ENCODE measurements at places on chromosomes 16 and 17.

DNA sequence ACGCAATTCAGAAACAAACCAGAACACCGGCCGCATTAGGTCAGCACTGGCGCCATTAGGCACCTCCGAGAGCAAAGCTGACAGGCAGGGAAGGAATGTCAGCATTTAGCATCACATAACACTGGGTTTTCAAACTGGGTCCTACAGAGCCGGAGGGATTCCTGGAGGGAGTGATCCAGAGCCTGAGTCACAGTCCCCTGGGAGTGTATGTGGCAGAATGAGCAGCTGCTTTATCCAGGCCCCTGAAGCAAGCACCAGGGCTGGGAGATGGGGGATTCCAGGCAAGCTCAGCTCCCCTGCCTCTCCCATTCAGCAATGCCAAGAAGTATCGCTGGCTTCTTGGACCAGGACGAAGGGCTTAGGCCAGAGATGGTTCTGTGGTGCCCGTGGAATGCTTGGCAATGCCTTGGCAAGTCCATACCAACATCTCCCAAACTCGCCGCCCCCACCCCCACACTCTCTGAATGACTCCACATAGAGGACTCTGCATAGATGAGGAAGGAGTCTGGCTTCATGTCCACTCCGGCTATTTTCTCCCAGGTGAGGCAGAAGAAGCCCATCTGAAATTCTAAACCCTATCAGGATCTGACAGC, 20.4 kb downstream of the GAS7 start:
- no peak overlapping the region for H3K27ac ChIP-seq
- H3K4me1 ChIP-seq: peaks cover 30% of the 10 kb centered on the region
- no peak for DNase-seq

DNA sequence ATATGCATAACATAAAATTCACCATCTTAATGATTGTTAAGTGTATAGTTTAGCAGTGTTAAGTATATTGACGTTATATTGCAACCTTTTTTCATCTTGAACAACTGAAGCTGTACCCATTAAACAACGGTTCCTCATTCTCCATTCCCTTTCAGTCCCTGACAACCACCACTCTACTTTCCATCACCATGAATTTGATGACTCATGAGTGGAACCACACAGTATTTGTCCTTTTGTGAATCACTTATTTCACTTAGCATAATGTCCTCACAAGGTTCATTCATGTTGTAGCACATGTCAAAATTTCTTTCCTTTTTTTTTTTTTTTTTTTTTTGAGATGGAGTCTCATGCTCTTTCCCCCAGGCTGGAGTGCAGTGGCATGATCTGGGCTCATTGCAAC, 46.0 kb downstream of the HOXB1 start:
- H3K27ac ChIP-seq: no peak overlapping the region
- H3K4me1 ChIP-seq: no peaks in the 10 kb centered on the region
- no peak for DNase-seq
- H3K36me3 ChIP-seq: no peaks in the 10 kb centered on the region

DNA sequence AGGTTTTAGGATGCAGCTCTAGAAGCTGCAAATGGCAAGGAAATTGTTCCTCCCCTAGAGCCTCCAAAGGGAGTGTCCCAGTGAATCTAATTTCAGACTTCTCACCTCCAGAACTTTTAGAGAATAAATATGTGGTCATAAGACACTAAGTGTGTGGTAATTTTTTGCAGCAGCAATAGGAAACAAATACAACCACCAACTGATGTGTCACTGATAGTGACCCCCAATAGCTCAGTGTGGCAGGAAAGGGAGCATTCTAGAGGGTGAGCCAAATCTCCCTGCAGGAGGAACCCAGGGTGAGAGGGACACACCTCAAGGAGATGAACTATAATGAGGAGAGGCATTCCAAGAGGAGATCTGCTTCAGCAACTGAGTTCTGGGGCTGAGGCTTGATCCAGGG, 4.1 kb downstream of the CCL4L2 start:
- H3K4me1 ChIP-seq: peaks cover 67% of the 10 kb centered on the region
- no peak for DNase-seq
- H3K4me3 ChIP-seq: peak overlapping the region; percentile 16
- peaks cover 5% of the 10 kb centered on the region for H3K36me3 ChIP-seq

DNA sequence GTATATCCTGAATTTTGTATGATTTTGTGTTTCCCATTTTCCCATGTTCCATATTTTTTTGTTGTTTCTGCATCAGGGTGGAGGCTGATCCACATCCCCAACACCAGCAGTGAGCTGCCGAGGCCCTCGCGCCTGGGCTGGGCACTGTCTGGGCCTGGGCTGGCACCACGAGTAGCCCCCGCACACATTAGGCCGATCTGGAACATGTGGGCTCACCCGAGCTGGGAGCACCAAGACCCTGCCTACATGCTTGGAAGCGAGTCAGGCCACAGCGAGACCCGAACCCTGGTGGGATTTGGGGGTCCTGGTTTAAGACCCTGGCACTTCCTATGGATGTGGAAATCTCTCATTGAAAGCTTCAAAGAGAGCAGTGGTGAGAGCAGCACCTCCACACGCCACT, 8.5 kb downstream of the KCTD5 start:
- no peaks in the 10 kb centered on the region for H3K27me3 ChIP-seq
- H3K36me3 ChIP-seq: no peaks in the 10 kb centered on the region
- DNase-seq: no peak
- H3K27ac ChIP-seq: no peak overlapping the region
- H3K4me3 ChIP-seq: peak overlapping the region; percentile 36

DNA sequence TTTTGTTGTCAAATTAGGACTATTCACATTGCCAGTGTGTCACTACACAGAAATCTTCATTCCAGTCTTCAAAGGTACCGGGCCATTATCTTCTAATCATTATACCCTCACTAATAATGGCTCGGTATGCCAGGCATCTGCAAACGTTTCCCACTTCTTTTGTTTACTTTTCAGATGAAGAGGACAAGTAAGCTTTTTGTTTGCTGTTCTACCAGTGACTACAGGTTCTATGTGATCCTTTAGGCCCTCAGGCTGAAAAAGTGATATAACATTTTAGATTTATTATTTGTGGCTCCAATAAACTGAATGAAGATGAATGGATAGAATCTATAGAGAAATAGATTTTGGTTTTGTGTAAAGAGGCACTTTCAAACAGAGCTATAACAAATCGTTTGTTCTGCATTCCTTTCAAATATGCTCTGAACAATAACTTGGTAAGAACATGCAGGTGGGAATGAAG, 403 bp upstream of the KRTAP3-1 start:
- no peaks in the 10 kb centered on the region for H3K36me3 ChIP-seq
- no peak overlapping the region for H3K4me3 ChIP-seq
- no peak overlapping the region for H3K27ac ChIP-seq
- peaks cover 6% of the 10 kb centered on the region for H3K27me3 ChIP-seq
- no peak for DNase-seq

DNA sequence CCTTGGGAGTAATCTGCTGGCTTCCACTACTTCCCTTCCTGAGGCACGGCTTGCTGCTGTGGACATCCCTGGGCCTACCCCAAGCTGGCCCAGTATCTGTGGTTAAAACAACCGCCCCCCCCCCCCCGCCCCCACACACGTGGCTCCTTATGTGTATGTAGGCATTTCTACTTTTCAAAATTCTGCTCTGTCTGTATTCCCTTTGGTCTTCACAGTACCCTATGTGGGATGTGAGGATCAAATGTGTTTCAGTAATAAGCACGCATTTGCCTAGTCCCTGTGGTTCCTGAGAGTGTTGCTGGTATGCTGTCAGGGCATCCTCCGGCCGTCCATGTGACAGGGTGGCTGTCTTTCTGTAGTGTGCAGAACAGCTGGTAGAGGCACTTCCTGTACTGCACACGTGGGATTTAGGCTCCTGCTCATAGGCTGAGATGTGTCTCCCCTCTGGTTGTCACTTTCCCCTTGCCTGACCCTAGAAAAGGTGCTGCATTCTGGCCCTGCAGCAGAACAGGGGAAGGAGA, 2.2 kb downstream of the NT5M start:
- peak overlapping the region; percentile 77 for H3K4me3 ChIP-seq
- no peak for DNase-seq
- H3K4me1 ChIP-seq: peaks cover 24% of the 10 kb centered on the region
- peak overlapping the region; percentile 80 for H3K27ac ChIP-seq
- peaks cover under 1% of the 10 kb centered on the region for H3K27me3 ChIP-seq

GRCh38 chr17:62778990-62779681, 29.0 kb downstream of the MARCHF10 start:
- H3K27me3 ChIP-seq: peaks cover 48% of the 10 kb centered on the region
- no peaks in the 10 kb centered on the region for H3K4me1 ChIP-seq
- H3K4me3 ChIP-seq: no peak overlapping the region

DNA sequence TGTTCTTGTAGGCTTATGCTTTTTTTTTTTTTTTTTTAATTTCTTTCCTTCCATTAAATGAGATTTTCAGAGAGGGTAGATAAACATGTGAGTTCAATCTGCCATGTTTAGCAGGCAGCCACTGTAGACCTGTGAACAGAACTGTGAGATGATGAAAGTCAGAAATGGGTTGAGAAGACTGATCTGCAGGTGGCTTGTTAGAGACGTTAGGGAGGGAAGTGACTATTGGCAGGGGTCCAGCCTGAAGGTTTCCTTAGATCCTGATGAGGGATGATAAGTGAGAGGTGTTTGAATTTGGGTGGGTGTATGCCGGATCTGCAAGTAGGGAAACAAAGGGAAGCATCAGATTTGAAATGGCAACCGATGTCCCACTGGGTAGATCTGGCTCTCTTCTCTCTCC, 157.8 kb downstream of the HS3ST3B1 start:
- no peak for DNase-seq
- H3K27me3 ChIP-seq: peaks cover 53% of the 10 kb centered on the region
- no peak overlapping the region for H3K27ac ChIP-seq
- no peaks in the 10 kb centered on the region for H3K36me3 ChIP-seq
- peaks cover 6% of the 10 kb centered on the region for H3K4me1 ChIP-seq

DNA sequence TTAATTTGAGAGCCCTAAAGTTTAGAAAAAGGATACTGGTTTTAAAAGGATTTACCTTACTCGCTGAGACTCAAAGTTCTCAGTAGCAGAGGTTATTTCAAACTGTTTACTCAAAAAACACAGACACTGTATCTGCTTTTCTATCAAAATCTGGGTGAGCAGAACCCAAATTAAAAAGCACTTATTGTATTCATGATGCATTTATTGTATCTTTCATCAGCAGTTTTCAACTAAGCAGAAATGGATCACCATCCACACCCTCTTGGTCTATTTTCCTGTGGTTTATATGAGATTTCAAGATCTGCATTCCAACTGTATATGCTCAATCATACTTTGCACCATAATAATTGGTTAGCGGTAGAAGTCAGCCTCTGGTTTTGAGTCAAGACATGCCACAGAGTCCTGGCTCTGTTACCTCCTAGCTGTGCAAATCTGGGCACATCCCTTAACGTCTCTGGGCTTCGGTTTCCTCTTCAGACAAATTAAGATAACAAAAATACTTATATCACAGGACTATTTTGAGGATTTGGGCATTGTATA, 109.5 kb downstream of the ASIC2 start:
- H3K36me3 ChIP-seq: no peaks in the 10 kb centered on the region
- peaks cover 64% of the 10 kb centered on the region for H3K27me3 ChIP-seq
- no peak overlapping the region for H3K27ac ChIP-seq
- H3K4me3 ChIP-seq: no peak overlapping the region
- no peaks in the 10 kb centered on the region for H3K4me1 ChIP-seq

DNA sequence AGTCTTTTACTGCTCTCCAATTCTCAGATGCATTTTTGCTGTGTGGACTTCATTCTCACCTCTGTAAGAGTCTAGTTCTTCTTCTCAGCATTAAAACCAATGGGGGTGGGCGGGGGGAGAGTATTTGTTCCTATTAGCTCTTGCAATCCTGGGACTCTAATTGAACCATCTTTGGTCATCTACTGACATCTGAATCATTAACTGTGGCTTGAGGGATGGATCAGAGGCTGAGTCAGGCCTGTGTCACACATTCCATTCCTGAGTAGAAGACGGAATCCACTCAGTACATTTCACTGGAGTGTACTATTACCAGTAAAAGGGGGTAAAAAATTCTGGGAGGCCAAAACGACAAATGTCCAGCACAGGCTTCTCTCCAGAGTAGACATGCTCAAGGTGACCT, 12.8 kb upstream of the ZNF23 start:
- no peak overlapping the region for H3K4me3 ChIP-seq
- no peaks in the 10 kb centered on the region for H3K27me3 ChIP-seq
- no peak for DNase-seq
- no peaks in the 10 kb centered on the region for H3K4me1 ChIP-seq
- peaks cover 1% of the 10 kb centered on the region for H3K36me3 ChIP-seq

GRCh38 chr16:24980077-24980793, 34.9 kb downstream of the ARHGAP17 start:
- peaks cover 49% of the 10 kb centered on the region for H3K4me1 ChIP-seq
- peaks cover 7% of the 10 kb centered on the region for H3K36me3 ChIP-seq

GRCh38 chr17:55811536-55811935, 60.7 kb downstream of the PCTP start:
- H3K4me3 ChIP-seq: no peak overlapping the region
- no peak overlapping the region for H3K27ac ChIP-seq
- no peak for DNase-seq
- H3K27me3 ChIP-seq: peaks cover 24% of the 10 kb centered on the region

GRCh38 chr17:10088444-10088843, 110.0 kb downstream of the GAS7 start:
- no peak overlapping the region for H3K27ac ChIP-seq
- peaks cover 22% of the 10 kb centered on the region for H3K4me1 ChIP-seq
- H3K4me3 ChIP-seq: no peak overlapping the region

DNA sequence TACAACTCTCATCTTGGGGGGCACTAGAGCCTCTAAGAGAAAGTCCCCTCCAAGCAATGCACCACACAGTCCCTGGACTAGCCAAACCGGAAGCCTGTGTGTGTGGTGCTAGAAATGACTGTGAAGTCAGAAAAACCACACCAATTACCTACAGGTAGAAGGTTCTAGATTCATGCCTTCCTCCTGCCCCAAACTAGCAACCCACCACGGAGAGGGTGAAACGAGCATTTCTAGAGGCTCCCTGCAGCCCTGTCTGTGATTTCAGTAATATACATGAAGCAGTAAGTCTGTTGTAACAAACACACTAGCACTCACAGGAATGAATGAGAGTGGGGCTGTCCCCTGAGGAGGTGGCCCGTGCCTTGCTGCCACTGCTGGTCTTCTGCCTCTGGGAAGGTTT, 13.6 kb downstream of the ZFHX3 start:
- no peaks in the 10 kb centered on the region for H3K36me3 ChIP-seq
- no peak for DNase-seq
- no peak overlapping the region for H3K4me3 ChIP-seq
- H3K27me3 ChIP-seq: peaks cover 43% of the 10 kb centered on the region

- DNase-seq: no peak
- peak overlapping the region; percentile 16 for H3K4me3 ChIP-seq
- H3K27ac ChIP-seq: no peak overlapping the region
- H3K27me3 ChIP-seq: peaks cover 63% of the 10 kb centered on the region
- peaks cover 9% of the 10 kb centered on the region for H3K36me3 ChIP-seq
- peaks cover 15% of the 10 kb centered on the region for H3K4me1 ChIP-seq
Observed at GRCh38 chr17:81340607-81341515, 45.8 kb upstream of the SLC38A10 start.

GRCh38 chr16:15597822-15598647, 44.9 kb downstream of the MARF1 start:
- no peak for DNase-seq
- peaks cover 76% of the 10 kb centered on the region for H3K36me3 ChIP-seq
- H3K27ac ChIP-seq: no peak overlapping the region
- no peaks in the 10 kb centered on the region for H3K27me3 ChIP-seq

All from central memory CD8-positive, alpha-beta T cell (primary cell).